ENCODE measurements at places on chromosomes 1 and 21.

DNA sequence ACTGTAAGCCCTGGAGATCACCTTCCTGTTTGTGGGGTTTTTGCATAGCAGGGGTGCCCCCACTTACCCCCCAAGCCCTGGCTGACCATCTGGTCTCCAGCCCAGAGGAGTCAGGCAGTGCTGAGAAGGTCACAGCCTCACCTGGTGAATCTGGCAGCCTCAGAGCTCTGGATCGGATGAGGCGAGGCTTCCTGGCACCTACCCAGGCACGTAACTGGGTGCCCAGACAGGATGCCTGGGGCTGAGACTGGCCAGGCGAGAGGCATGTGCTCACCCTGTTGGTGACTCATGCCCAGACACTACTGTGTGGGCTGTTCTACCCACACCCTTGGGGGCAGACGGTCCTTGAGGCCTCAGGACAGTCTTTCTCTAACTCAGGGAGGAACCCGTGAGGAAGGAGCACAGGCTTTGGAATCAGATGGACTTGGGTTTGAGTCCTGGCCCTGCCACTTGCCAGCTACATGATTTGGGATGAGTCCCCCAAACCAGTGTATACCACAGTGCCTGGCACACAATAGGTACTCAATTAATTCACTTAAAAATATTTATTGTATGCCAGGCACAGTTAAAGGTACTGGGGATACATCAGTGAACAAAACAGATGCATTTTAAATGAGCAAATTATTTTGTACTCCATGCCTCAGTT lies 15.1 kb upstream of the PADI3 start:
- DNase-seq, result peak; percentile 88

GRCh38 chr21:24995216-24995615 lies 612.1 kb downstream of the MRPL39 start:
- DNase-seq, result no peak

DNA sequence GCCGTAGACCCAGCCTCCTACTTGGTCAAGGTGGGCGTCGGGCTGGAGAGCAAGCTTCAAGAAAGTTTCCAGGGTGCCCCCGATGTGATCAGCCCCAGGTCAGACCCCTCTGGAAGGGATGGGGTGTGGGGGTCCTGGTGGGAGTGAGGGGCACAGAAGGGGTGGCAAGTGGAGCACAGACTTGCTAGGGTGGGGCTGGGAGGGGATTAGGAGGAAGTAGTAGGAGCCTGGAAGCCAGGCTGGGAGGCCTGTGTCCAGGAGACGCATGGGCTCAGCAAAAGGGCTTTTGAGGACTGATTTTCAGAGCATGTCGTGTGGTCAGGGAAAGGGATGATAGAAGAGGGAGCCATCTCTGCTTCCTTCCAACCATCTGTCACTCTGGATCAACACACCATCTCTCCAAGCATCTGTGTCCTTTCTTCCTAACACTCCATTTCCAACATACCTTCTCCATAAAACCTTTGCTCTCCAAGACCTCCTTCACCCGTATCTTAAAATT lies 8.5 kb downstream of the TRIM46 start:
- no peak for DNase-seq

GRCh38 chr1:148160048-148160342 lies 7.9 kb upstream of the NBPF11 start:
- DNase-seq, result no peak

DNA sequence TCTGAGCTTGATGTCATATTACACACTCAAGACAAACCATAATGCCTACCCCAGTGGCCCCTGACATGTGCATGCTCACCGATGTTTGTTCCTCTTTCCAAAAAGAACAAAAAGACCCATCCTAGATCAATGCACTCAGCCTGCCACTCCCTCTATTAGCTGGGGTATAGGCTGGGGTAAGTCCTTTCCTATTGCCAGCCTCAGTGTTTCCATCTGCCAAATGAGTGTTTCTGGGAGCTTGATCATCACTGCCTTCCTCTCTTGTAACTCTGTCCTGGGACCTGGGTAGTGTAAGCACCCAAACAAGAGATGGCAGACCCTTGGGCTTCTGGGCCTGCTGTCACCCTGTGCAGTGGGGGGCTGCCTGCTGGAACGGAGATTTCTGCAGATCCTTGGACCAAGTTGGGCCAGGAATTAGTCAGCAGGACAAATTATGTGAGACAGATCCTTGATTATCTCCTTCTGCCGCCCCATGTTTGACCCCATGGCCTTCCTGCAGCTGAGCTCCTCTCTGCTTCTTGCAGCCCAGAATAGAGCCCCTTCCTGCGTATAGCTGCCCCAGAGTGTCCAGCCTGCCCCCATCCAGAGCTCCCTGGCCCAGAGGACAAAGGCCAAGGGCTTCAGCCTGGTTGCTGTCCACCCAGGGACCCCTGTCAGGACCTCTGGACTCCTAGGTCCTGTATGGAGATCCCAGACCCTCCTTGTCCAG lies 31.5 kb upstream of the LRP8 start:
- DNase-seq, result no peak
